HFFc6 (cell line): ENCODE measurements at places on chromosomes 2 and 18. TPM values are rescaled to one million over a fixed set of nuclear protein-coding genes. Genes with fewer than 3 reads are reported as not detected.

DGUOK gene
- total RNA-seq, result 60.8 to 70.3 TPM (median 62.8 TPM) in 3 replicates

RMDN2 gene
- total RNA-seq, result 3.0 to 6.0 TPM (median 5.2 TPM) in 3 replicates

CXXC1 gene
- 39.3 to 53.1 TPM (median 48.9 TPM) in 3 replicates for total RNA-seq

UGT1A8 gene
- total RNA-seq, result not detected in 3 replicates

KCNG2 gene
- total RNA-seq, result not detected in 3 replicates

COL4A4 gene
- 0.02 to 0.03 TPM in 2 of 3 replicates, not detected in the other for total RNA-seq

SATB2 gene
- total RNA-seq, result 6.5 and 11.9 TPM in 2 replicates

DNA sequence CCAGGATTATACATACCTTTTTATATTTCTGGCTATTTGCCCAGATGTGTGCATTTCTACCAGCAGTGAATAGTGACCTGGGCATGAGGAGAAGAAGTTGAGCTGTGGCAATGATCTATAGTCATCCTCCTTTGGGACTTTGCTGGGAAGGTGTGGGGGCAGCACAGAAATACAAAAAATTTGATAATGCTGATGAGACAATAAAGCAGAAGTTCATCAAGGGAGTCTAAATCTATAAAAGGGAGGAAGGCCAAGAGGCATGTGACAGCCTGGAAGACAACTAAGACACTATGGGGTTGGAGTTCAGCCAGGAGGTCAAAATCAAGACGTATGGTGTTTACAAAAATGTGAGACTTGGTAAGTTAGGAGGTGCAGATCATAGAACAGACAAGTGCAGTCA, 52.2 kb downstream of the FSHR start:
- no peak for DNase-seq

- DNase-seq, result no peak
Observed at GRCh38 chr2:159907909-159908308, 109.9 kb upstream of the CD302 start.

GRCh38 chr18:67476585-67476984, 39.9 kb downstream of the DSEL start:
- DNase-seq, result no peak

DNA sequence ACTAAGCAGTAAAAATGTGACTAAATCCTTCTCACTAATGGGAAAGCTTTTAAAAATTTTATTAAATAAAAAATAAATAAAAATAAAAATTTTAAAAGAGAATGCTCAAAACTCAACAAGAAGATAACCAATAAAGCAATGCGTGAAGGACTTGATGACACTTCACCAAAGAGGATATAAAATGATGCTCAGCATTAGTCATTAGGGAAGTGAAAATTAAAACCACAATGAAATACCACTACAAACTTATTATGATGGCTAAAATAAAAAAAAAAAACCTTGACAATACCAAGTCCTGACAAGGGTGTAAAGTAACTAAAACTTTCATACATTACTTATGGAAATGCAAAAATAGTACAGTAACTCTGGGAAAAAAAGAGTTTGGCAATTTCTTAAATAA, 3.3 kb upstream of the WDR75 start:
- no peak for DNase-seq

DNA sequence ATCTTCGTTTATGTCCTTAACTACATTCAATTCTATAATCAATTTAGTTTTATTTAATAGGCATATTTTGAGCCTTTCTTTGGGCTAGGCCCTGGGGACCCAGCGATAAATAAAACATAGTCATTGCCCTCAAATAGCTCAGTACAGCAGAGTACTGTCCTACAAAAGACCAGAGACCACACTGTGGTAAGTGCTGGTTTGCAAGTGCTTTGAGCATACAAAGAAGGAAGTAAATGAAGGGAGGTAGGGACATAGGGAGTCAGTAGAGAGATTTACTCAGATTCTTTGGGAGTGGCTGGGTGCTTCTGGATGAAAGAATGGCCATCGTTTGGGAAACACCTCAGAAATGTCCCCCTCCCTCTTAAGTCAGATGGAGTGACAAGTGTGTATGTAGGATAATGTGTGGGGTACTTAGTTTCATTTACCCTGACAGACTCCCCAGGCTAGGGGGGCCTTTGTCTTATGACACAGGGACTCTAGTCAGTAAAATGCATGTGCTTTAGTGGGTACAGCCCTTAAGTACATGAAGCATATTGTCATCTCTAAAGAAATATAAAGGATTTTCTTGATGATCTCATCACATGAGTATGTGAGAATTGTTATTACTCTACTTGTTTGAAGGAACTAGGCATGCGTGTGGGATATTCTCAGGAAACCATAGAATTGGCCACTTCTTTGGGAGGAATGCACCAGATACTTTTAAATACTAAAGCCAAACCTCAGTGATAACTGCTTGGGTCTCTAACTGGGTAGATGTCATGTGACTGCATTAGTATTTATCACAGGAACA, 35.1 kb downstream of the MAPRE2 start:
- peak; percentile 75 for DNase-seq

- no peak for DNase-seq
Observed at GRCh38 chr2:15599994-15600393, 8.3 kb downstream of the DDX1 start.

GRCh38 chr2:152443771-152444170, 108.8 kb downstream of the FMNL2 start:
- DNase-seq, result no peak

GRCh38 chr2:226625946-226626345, 173.7 kb downstream of the IRS1 start:
- DNase-seq, result no peak

DNA sequence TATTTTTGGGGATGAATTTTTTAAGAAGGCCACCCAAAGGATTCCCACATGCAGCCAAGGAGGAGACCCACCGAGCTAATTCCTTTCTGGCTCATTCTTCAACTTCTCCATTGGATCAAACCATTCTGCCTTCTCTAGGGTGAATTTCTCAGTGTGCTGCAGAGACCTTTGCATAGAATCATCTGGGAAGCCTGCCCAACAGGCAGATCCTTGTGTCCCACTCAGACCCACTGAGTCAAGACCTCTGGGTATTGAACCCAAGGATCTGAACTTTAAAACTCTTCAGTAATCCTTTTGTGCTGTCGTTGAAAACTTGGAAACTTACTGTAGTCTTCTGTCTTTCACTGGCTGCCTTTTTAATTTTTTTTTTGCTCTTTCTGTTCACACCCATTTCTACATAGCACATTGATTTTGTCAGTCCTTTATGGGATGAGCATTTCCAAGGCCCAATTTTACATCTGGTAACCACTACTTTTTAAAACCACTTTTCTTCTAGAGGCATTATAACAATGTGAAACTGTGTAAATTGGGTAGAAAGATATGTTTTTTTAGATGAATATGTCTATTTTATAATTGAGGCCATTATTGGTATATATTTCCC, 120.2 kb downstream of the TSN start:
- no peak for DNase-seq

DNA sequence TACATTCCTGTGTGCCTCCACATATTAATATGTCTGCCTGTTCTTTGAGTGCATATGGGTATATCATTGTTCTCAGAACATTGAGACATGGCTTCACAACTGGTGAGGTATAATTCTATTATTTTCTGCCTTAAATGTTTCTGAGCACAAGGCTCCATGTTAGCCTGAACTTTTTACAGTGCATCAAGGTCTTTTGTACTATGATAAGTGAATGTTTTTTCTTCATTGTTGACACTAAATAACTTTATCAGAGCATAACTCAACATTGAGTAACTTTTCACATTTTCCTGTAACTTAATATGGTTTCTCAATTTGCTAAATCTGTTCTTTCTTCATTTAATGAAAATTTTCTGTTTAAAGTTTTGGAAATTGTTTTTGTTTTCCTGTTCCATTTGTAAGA, 262.9 kb downstream of the HNMT start:
- DNase-seq, result no peak

GRCh38 chr2:35548171-35548570, 807.4 kb upstream of the CRIM1 start:
- DNase-seq, result peak; percentile 0

DNA sequence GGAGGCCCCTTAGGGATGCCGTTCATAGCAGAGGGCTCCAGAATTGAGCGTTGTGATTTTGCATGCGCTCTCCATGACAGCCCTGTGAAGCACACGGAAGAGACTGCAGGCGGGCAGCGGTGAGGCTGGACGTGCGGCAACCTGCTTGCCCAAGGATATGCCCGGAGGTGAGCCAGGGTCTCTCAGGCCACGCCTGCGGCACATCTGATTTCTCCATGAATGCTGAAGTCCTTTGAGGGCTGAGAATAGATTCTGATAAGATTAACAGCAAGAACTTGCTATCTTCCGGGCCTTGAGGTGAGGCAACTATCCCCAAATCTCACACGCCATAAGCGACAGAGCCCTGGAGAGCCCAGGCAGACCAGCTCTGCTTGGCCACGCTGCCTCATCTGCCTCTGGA, 55.6 kb upstream of the LAMA1 start:
- DNase-seq, result no peak
